ENCODE measurements at places on chromosomes 2 and 18.

- no peak overlapping the region for H3K4me3 ChIP-seq
- no peak for DNase-seq
- H3K4me1 ChIP-seq = no peaks in the 10 kb centered on the region
Observed at GRCh38 chr18:77234504-77235365, 14.9 kb upstream of the GALR1 start.

- H3K4me1 ChIP-seq = no peaks in the 10 kb centered on the region
- no peak for DNase-seq
- H3K36me3 ChIP-seq = no peaks in the 10 kb centered on the region
Observed at GRCh38 chr2:150441226-150441625, 46.2 kb downstream of the RND3 start.

DNA sequence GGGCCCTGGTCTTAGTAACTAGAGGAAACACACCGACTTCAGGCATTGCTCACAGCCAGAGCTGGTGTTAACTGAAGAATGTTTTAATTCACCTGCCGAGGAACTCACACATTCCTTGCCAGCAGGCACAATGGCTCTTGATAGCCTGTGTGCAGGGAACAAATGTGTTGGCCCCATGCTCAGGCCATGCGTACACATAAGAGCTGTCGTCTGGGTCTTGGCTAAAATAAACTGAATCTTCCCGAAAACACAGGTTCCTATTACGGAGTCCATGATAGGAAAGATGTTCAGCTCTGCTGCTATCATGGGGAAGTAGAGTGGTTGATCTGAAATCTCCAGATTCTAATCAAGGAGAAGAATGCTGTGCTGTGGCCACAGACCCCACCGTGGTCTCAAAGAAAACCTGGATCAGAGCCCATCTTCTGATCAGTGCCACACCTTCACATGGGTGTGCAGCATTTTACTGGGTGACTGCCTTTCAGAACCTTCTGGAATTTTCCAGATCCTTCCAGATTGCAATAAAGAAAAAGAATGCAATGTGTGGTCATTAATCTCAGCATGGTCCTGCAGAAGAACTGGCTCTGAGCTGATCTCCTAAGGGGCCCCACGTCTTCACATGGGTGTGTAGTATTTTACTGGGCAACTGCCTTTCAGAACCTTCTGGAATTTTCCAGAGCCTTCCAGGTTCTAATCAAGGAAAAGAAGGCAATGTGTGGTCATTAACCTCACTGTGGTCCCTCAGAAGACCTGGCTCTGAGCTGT is 17.2 kb downstream of the MBP start:
- H3K27me3 ChIP-seq = no peaks in the 10 kb centered on the region
- no peak for DNase-seq
- peak overlapping the region; percentile 47 for H3K27ac ChIP-seq
- no peak overlapping the region for H3K4me3 ChIP-seq
- peaks cover 8% of the 10 kb centered on the region for H3K4me1 ChIP-seq

GRCh38 chr18:51637881-51638280 is 440.4 kb upstream of the MEX3C start:
- H3K27me3 ChIP-seq = no peaks in the 10 kb centered on the region
- no peak for DNase-seq
- H3K4me1 ChIP-seq = no peaks in the 10 kb centered on the region
- no peak overlapping the region for H3K27ac ChIP-seq
- no peaks in the 10 kb centered on the region for H3K36me3 ChIP-seq

GRCh38 chr18:55173291-55173690 is 214.0 kb upstream of the CCDC68 start:
- no peak for DNase-seq
- H3K27ac ChIP-seq = no peak overlapping the region
- H3K27me3 ChIP-seq = no peaks in the 10 kb centered on the region
- no peaks in the 10 kb centered on the region for H3K4me1 ChIP-seq
- H3K4me3 ChIP-seq = no peak overlapping the region
- H3K36me3 ChIP-seq = no peaks in the 10 kb centered on the region

All from spinal cord (tissue), 10 donors.